Fibroblast of villous mesenchyme (primary cell): ENCODE measurements at places on chromosomes 4 and X. TPM values are rescaled to one million over a fixed set of nuclear protein-coding genes. Genes with fewer than 3 reads are reported as not detected.

GRCh38 chr4:152063621-152064240, 302.9 kb upstream of the GATB start:
- no peak for DNase-seq

GRCh38 chr4:89334311-89334710, 26.7 kb upstream of the GPRIN3 start:
- no peak for DNase-seq

GRCh38 chr4:40206426-40206825, 9.6 kb downstream of the RHOH start:
- DNase-seq, result no peak

The FDCSP gene
- not detected in 2 replicates for total RNA-seq

DNA sequence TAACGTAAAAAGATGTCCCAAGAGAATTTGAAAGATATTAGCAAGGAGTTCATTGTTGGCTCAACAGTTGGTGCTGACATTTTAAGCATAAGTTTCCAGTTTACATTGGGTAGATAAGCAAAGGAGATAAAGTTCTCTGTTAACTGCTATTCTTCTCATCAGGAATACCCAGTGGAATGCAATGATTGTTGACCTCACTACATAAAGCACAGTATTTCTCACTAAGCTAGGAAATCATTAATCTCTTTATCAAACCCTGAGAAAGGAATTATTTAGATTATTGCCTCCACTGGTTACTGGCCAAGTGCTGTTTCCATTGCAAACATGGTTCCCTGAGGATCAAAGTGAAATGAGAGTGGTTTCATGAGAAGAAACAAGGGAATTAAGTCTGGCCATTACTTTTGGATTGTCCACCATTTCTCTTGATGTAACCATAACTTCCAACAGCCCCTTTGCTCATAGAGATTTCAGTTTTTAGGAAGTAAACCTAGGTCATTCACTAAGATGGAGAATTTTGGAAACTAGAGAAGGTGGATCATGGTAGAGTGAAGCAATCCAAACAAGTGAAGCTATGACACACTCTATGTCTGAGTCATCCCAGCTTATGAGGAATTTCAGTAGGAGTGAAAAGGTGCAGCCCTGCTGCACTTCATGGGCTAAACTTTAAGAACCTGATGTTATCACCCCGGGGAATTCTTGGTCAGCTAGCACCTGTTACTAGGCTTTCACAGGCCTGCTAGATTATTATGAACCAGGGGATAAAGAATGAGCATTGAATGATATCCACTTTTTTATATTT, 163.4 kb downstream of the AREG start:
- peak; percentile 29 for DNase-seq

DNA sequence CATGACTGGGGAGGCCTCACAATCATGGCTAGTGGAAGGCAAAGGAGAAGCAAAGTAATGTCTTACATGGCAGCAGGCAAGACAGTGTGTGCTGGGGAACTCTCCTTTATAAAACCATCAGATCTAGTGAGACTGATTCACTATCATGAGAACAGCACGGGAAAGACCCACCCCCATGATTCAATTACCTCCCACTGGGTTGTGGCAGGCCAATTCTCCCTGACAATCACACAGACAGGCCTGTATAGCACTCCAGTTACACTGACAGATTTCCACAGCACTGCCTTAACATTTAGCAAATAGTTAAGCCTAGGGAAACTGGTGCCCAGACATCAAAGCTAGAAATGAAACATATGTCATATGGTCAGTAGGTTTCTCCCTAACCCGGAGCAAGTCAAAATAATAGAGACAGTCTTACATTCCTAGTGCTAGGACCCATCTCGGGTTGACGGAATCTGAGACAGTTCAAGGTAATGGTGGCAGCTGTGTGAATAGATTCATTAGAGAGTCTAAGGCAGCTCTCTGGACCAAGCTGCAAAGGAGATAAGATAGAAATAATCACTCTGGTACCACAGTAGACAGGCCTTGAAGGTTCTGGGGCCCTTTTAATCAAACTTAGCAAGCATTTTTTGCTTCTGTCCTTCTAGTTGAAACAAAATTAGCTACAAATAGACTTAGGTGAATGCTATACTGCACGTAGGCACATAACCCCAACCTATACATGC, 9.4 kb upstream of the HERC5 start:
- no peak for DNase-seq

The LIMCH1 gene
- total RNA-seq, result 3.9 and 8.4 TPM in 2 replicates

The GNRHR gene
- total RNA-seq, result under 0.01 TPM in 1 of 2 replicates, not detected in the other

DNA sequence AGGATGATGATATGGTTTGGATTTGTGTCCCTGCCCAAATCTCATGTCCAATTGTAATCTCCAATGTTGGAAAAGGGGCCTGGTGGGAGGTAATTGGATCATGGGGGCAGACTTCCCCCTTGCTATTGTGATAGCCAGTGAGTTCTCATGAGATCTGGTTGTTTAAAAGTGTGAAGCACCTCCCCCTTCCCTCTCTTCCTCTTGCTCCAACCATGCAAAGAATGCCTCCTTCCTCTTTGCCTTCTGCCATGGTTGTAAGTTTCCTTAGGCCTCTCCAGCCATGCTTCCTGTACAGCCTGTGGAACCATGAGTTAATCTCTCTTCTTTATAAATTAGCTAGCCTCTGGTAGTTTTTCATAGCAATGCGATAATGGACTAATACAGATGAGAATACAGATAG, 19.7 kb upstream of the ALG13 start:
- no peak for DNase-seq

DNA sequence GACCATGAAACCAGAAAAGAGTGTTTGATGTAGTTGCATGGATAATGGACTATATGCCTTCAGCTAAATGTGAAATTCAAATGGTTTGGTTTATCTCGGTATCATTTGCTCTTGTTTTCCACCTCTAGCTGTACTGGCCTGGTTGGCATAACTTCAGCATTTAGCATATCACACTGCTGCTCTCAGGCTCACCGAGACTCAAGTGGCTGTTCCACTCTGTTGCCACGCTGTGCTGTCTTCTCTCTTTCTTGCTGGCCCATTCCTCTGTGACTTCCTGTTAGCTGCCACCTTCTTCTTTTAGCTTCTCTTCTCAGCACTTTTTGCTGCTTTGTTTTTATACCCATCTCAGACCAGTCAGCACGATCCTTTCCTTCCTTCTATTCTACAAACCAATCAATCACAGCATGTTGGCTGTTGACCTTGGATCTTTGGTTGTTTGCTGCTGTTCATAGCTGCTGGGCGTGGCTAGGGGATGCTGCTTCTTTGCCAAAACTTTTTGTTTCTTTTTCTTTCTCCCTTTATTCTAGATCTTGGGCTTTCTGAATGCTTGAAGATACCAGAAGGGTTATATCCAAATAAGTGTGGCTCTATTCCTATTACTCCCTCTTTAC, 24.0 kb downstream of the INTS6L start:
- no peak for DNase-seq

GRCh38 chrX:21749924-21750323, 8.0 kb downstream of the SMPX start:
- no peak for DNase-seq

DNA sequence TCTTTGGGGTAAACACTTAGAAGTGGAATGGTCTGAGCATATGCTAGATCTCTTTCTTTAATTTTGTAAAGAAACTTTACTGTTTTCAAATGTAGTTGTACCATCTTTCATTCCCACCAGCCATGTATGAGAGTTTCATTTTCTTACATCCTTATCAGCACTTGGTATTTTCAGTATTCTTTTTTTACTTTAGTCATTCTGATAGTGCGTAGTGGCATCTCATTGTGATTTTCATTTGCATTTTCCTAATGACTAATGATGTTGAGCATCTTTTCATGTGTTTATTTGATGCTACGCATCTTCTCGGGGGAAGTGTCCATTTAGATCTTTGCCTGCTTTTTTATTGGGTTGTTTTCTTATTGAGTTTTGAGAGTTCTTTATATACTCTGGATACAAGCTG, 71.3 kb upstream of the PRPS1 start:
- no peak for DNase-seq

The GAB3 gene
- total RNA-seq, result 0.43 and 0.64 TPM in 2 replicates

- no peak for DNase-seq
Measured at GRCh38 chrX:92247076-92247475, 467.9 kb downstream of the PCDH11X start.

DNA sequence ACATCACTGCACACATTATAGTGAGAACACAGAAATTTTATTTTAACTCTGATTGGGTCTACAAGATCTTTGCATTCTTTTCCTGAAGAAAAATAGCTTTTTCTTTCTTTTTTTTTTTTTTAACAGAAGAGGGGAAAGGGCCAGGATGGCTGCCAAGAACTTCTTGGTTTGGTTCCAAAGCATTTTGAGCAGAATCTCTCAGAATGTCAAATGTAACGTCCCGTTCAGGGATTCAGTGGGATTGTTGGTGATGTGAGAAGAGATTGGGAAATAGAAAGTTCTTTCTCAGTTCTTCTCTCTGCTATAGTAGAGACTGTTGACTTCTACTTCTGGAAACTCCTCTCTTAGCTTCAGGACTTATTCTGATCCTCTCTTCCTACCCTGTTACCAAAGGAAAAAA, 70.9 kb upstream of the CBR4 start:
- peak; percentile 72 for DNase-seq

DNA sequence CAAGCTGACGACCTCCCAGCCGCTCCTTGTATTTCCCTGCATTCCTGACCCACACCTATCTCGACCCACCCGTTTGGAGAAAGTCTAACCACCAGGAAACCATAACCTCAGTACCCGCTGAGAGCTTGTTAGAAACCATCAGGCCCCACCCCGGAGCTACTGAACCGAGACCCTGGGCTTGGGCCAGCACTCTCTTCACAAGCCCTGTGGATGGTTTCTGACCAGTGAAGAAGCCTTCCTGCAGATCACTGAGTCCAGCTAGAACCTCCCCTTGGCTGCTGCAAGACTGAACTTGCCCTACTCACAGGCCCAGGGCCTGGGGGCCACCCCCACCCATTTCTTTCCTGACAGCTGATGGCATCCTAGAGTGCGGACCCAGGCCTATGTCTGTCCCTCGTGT, 26.6 kb upstream of the ZNF185 start:
- DNase-seq, result no peak

DNA sequence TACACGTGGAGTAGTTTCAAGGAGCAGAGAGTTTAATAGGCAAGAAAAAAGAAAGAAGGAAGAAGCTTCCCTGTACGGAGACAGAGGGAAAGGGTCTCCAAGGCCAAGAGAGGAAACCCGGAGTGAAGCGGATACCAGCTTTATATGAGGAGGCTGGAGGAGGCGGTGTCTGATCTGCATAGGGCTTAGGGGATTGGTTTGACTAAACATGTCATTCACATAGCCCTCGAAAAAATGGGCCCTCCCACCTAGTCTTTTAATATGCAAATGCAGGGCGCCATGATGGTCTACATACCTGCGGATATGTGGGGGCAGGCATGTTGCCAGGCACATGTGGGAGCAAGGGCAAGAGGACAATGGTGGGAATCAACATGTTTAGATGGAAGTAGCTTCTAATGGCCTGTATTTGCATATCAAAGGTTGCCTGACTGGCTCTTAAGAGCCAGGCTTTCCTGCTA, 103.1 kb upstream of the UGT8 start:
- DNase-seq, result no peak

- DNase-seq, result peak; percentile 52
Measured at GRCh38 chrX:108117988-108118387, 26.4 kb downstream of the ATG4A start.

The NMU gene
- total RNA-seq, result not detected in 2 replicates

DNA sequence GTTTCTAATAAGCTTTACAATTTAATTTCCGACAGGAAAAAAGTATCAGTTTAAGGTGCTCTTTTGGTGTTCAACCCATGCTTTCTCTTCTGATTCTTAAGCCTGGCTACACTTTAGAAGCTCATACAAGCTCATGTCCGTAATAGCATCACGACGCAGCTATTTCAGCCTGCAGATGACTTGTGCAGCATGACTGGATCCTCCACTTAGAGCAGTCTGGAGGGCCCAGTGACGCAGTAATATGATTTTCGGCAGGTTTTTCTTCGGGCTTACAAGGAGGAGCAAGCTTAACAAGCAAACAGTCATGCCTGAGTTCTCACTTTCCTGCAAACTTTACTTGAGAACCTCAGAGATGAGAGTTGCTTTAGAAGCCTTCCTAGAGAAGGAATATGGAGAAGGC, 85.3 kb upstream of the MAML3 start:
- DNase-seq, result no peak

- DNase-seq, result no peak
Measured at GRCh38 chr4:11079171-11079570, 349.5 kb downstream of the HS3ST1 start.

GRCh38 chr4:76377911-76378310, 43.0 kb downstream of the CCDC158 start:
- DNase-seq, result peak; percentile 62

GRCh38 chr4:55742655-55743202, 76.9 kb upstream of the EXOC1L start:
- peak; percentile 87 for DNase-seq

- DNase-seq, result no peak
Measured at GRCh38 chr4:79540143-79540542, 132.1 kb upstream of the GK2 start.
